ENCODE measurements at places on chromosomes 11 and 22.

- no peak for DNase-seq
Observed at GRCh38 chr22:38901111-38901641, 29.2 kb upstream of the CBX6 start.

DNA sequence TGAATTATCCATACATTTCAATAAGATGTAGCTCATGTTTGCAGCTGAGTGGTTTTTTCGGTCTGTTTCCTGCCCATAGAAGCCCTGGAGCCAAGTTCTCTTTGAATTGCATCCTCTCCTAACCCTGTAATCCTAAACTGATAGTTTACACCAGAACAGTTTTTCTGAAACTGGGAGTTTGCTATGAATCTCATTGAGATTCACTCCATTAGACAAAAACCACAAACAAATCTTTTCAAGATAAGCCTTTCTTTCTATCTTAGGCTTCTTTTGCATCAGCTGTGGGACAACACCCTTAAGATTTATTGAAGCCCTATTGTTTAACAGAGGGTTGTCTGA lies 324.8 kb downstream of the DYNC2H1 start:
- DNase-seq, result no peak

GRCh38 chr11:86069408-86070101 lies 671 bp upstream of the PICALM start:
- no peak for DNase-seq

DNA sequence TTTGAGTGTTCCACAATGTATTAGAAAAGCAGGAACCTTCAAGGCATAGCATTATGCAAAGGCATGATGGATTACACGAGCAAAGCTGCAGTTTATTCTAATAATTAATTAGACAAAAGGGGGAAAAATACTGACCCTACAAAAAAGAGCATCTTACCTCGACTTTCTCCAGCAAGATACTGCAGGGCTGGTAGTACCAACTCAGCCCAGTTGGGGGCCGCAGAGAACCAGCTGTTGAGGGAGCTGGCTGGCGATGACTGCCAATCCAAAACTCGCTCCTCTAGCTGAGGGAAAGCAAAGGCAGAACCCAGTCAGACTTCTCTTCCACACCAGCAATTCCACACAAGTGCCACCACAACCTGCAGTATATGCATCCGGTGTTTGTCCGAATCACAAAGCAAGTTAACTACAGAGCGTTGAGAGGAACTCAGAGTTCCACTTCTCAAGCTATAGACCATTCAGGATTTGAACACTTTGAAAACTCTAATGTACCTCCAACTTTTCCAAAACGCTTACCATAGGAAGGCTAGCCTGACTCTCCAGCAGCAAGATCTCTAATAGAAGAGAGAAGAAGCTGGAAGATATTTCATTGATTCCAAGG lies 13.7 kb downstream of the NFRKB start:
- no peak for DNase-seq

GRCh38 chr11:122201106-122201505 lies 85.1 kb upstream of the BLID start:
- no peak for DNase-seq

GRCh38 chr11:47915374-47915773 lies 65.0 kb upstream of the PTPRJ start:
- DNase-seq, result no peak

DNA sequence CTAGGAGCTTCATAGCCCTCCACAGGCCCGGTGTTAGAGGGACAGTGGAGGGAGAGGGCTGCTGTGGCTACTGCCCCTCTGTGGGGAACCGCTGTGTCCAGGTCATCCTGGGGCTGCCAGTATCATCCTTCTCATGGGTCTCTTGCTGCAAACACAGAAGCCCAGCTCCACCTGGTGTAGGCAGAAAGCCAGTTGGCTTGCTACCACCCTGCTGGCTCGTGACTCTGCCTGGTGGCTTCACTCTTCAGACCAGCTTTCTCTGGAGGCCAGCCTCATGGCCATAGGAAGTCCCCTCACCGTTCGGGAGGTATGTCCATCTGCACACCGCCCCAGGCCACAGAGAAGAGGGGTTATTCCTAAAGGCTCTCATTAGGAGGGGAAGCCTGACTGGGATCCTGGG lies 19.4 kb upstream of the SUSD2 start:
- DNase-seq, result no peak

- DNase-seq, result no peak
Observed at GRCh38 chr11:76787271-76787670, 4.1 kb downstream of the TSKU start.

DNA sequence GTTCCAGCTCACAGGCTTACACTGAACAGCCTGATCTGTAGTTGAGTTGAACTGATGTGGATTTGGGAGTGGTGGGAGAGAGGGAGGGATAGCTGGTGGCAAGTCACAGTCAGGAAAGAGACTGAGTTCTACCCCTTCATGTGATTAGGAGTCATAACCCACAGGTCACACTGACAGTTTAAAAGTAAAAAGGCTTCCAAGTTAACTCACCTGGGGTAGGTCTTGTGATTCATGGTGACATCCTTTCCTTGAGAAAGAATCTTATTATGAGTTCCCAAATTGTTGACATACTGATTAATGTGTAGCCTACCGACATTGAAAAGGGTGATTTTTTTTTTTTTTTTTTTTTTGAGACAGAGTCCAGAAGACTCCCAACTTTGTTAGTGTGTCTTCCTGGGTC lies 5.4 kb downstream of the IZUMO1R start:
- DNase-seq, result no peak

DNA sequence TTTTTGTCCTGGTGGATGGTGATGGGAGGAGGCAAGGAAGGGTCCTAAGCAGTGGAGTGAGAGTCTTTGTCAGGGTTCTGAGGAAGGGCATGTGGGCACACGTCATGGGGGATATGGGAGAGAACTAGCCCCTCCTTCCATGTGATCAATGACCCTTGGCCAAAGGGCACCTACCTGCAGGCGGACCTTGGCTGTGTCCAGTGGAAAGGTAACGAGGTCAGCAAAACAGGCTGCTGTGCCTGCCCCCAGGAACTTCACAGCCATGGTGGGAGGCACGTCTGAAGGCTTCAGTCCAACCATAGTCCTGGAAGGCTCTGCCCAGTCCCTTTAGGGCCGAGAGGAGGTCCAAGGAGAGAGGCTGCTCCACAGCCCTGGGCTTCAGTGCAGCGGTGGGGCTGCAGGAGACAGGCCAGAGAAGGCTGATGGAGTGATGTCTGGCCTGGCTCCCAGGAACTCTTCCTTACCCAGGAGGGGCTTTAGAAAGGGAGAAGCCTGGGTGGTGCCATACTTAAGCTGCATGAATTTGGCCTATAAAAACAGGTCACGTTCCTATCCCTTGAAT lies 2.1 kb downstream of the UCP3 start:
- no peak for DNase-seq

DNA sequence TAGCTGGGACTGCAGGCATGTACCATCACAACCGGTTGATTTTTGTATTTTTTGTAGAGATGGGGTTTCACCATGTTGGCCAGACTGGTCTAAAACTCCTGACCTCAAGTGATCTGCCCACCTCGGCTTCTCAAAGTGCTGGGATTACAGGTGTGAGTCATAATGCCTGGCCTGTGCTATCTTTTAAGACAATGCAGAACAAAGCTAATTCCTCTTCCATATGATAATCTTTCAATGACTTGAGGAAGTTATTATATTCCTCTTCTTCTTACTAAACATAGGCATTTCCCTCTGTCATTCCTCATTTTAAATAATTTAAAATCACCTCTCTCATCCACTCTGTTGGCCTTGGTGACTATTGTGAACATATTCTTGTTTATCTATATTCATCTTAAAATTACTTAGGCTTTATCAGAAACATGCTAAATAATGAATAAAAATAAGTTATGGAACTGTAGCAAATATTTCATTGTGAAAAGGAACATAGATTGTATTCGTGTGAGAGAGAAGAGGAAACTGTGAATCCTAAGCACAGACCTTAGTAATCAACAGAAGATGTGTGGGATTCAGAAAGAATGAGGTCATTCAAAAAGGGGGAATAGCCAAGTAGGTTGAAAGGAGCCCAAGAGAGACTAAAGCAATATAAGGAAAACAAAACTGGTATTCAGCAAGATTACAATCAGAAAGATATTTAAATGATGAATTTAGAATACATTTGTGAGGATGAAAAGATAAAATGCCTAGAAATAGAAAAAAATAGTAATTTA lies 269.4 kb downstream of the TTC28 start:
- DNase-seq, result no peak

GRCh38 chr11:13679768-13680167 lies 11.3 kb downstream of the FAR1 start:
- DNase-seq, result no peak

DNA sequence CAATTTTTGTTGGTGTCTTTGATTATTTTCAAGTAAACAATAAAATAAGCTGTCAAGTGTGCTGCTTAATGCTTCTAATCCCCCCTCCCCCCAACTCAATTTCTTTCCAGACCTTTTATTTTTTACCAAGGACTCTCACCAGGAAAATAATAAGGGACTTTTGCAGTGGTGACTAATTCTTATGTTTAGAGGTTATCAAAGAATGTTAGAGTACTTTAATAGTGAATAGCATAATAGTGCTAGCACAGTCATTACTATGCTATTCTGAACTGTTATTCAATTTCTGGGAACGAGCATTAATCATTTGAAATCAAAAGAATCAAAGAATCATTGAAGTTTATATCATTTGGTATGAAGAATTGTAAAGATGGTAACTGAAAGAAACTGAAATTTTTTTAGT lies 251.4 kb downstream of the DDX10 start:
- no peak for DNase-seq

DNA sequence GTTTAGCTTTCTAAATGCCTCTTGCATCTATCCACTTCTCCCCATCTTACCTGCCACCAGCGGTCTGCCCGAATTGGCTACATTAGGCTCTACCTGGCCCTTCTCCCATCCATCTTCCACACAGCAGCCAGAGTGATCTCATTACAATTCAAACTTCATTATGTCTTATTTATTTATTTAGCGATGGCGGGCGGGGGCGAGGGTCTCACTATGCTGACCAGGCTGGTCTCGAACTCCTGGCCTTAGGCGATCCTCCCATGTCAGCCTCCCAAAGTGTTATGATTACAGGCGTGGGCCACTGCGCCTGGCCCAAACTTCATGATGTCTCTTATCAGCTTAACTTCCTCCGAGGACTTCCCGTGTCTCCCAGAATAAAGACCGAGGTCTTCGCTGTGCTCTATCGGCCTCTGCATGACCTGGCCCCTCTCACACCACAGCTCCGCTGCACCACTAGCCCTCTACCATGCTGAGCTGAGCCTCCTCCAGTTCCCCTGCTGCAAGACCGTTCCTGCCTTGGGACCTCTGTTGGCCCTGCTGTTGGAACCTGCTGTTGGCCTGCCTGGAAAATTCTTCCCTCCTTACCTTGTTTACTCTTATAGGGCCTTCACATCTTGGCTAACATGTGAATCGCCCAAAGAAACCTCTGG lies 870 bp upstream of the CTTN start:
- no peak for DNase-seq

- DNase-seq, result no peak
Observed at GRCh38 chr11:76856106-76856505, 4.6 kb upstream of the ACER3 start.

- no peak for DNase-seq
Observed at GRCh38 chr11:1560649-1561251, 11.3 kb downstream of the DUSP8 start.

DNA sequence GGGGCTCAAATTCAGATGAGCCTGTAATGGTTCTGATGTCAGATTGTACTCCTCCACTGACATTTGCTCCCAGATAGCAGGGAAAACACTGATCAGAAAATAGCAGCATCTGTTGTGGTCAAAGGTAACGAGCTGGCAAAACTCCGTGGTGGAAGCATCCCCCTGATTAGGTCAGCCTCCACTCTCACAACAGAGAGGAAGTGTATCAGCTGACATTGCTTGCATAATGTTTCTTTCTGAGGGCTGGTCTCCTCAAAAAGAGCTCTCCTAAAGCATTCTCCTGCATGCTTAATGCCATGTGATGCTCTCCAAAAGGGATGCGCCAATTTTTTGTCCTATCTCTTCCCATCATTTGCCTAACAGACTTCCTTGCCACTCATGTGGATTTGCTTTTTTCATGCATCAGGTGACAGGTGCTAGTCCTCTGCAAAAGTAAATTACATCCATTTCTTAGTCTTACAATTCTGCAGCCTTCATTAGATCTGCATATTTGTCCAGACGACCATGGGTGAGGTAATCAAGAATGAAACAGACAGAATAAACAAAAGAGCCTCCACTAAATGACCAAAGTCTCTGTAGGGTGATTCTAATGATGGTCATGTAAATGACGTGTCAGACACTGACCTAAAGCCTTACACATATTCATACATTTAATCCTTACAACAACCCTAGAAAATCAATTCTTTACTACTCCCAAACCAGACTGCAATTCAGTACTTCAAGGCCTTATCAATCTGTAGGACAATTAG lies 6.4 kb upstream of the TENM4 start:
- DNase-seq, result no peak

DNA sequence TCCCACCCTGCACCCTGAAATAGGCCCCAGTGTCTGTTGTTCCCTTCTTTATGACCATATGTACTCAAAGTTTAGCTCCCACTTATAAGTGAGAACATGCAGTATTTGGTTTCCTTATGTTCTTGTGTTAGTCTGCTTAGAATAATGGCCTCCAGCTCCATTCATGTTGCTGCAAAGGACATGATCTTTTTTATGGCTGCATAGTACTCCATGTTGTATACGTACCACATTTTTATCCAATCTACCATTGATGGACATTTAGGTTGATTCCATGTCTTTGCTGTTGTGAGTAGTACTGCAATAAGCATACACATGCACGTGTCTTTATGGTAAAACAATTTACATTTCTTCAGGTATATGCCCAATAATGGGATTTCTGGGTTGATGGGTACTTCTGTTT lies 59.4 kb upstream of the ANGPTL5 start:
- no peak for DNase-seq

DNA sequence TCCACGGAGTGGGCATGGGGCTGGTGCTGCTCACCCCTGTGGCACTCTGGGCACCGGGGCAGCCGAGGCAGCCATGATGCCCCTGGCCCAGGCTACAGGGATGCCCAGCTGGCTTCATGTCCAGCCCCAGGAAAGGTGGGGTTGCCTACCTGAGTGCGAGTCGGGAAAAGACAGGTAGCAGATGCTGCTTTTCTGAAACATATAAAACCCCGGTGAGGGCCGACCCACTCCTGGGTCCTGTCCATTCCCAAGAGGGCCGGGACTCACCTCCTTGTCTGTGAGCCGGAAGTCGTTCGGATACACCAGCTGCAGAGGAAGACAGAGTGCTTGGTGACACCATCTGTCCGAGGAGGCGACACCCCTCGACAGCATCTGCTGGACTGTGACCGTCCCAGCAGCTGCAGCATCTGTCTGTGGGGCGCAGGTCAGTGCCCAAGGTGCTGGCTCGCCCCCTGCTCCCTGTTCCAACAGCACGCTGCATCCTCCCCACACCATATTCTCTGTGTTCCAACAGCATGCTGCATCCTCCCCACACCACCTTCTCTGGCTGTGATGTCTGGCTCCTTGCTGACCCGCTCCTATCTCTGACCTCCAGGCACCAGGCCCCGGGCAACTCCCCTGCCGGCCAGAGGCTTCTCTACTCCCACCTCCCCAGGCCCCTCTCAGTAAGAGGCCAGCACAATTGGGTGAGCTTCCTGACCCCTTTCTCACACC lies 8.0 kb downstream of the DENND6B start:
- no peak for DNase-seq

DNA sequence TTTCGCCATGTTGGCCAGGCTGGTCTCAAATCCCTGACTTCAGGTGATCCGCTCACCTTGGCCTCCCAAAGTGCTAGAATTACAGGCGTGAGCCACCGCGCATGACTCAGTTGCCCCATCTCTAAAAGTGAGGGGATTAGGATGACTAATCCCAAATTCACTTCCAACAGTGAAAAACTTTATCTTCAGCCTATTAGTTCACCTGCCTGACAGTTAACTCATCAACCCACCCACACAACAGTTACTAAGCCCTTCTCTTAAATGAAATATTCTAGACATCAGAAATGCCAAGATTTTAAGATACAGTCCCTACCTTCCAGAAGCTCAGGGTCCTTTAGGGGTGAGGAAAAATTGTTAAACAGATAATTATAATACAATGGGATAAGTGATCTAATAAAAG lies 2.0 kb upstream of the ANKRD42 start:
- DNase-seq, result no peak
